ENCODE measurements at places on chromosomes 1 and 21.

DNA sequence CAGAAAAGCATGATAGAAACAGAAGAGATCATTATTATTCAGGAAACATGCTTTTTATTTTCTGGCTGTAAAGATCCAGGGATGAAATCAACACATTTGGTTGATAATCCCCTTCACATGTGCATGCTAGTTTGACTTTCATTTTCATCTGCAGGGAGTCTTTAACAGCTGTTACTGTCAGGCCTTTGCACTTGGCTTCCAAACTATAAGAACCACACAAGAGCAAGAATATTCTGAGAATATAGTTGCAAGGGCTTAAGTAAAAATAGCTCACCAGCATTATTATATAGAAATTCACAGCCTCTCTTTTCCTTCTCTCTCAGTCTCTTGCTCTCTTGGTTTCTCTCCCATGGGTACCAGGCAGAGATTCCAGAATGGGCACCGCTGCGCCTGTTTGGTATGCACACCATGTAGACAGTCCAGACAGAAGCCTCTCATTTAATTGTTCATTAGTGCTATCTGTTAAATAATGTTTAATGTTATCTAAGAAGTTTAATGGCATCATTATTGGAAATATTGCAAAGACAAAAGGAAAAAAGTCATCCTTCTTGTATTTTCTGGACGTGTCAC is 622.3 kb upstream of the PLXNA2 start:
- no peak for DNase-seq

DNA sequence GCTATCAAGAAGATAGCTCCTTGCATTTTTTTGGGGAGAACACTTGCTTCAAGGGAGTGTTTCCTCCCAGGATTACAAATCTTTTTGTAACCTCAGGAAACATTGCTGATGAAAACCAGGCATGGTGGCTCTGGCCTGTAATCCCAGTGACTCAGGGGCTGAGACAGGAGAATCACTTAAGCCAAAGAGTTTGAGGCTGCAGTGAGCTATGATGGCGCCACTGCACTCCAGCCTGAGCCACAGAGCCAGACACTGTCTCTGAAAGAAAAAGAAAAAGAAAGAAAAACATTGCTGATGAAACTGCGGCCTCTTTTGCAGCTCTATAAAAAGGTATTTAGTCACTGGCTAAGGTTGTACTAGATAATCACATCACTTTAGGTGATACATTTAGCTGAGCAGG is 7.3 kb downstream of the RNU1-2 start:
- DNase-seq: no peak

- DNase-seq: no peak
Measured at GRCh38 chr1:48757363-48757762, 19.3 kb downstream of the BEND5 start.

- no peak for DNase-seq
Measured at GRCh38 chr1:185960422-185961321, 226.5 kb downstream of the HMCN1 start.

GRCh38 chr21:37737996-37738395 is 178.3 kb downstream of the KCNJ6 start:
- DNase-seq: no peak

GRCh38 chr1:8477166-8477982 is 159.5 kb downstream of the SLC45A1 start:
- peak; percentile 51 for DNase-seq

- no peak for DNase-seq
Measured at GRCh38 chr21:32587120-32587519, 1.8 kb upstream of the TCP10L start.

DNA sequence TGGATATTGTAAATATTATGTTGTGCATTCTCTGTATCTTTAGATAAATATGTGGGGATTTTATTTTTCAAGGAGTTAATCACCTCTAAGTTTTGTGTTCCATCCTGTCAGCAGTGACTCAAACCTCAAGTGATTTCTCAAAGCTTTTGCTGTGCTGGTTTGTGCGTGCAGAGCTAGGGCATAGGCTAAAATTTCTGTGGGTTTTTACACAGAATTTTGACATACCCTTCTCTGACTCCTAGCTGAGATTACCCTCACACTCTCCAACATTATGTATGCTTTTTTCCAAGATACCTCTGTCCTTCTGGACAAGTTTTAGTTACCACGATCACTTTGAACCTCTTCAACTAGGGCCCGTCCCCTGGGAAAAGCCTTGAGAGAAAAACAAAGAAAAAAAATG is 384.9 kb downstream of the NCAM2 start:
- DNase-seq: no peak

- DNase-seq: no peak
Measured at GRCh38 chr1:202197653-202198365, 4.2 kb downstream of the LGR6 start.

GRCh38 chr21:43269957-43270705 is 101.3 kb downstream of the CRYAA start:
- DNase-seq: no peak

GRCh38 chr1:68116643-68117235 is 66.3 kb upstream of the DIRAS3 start:
- DNase-seq: peak; percentile 53

- no peak for DNase-seq
Measured at GRCh38 chr1:203323587-203323986, 18.3 kb downstream of the BTG2 start.
